ENCODE measurements at places on chromosomes 7 and 10.
A peak's percentile ranks its signal among the peaks of the same experiment; 100 is the strongest.

GRCh38 chr10:35934642-35934995 lies 292.5 kb upstream of the FZD8 start:
- no peak for DNase-seq

DNA sequence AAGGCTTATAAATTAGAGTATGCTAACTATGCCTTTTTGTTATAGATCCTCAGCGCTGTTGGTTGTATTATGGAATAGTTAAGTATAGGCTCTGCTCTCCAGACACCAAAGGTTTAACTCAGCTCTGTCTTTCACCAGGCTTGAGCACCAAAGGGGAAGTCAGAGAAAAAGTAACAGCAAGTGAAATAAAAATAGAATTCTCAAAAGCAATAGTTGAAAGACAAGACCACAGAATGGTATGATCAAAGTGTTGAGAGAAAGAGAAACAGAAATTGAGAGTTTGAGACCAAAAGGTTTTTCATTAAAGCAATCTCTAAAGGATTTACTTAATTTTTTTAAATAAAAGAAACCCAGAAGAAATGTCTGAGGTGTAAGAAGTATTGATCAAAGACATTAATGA lies 529.8 kb upstream of the C7orf33 start:
- no peak for DNase-seq

DNA sequence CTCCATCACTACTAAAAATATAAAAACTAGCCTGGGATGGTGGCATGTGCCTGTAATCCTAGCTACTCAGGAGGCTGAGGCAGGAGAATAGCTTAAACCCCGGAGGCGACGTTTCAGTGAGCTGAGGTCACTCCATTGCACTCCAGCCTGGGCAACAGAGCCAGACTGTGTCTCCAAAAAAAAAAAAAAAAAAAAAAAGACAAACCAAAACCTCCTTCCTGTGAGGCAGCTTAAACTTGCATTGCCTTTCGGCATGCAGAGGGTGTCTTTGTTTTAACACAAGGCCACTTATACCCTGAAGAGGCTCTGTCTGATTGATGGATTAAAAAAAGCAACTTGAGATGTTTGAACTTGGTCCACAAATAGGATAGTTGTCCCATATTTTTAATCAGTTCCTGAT lies 128.4 kb upstream of the RSU1 start:
- DNase-seq, result no peak

GRCh38 chr10:66671064-66671463 lies 254.8 kb upstream of the LRRTM3 start:
- no peak for DNase-seq

- peak; percentile 27 for DNase-seq
Measured at GRCh38 chr10:110353244-110354119, 48.8 kb upstream of the SMNDC1 start.

GRCh38 chr10:119651514-119652360 lies 557 bp downstream of the BAG3 start:
- DNase-seq, result no peak

- no peak for DNase-seq
Measured at GRCh38 chr7:139321071-139321745, 19.9 kb upstream of the FMC1 start.

DNA sequence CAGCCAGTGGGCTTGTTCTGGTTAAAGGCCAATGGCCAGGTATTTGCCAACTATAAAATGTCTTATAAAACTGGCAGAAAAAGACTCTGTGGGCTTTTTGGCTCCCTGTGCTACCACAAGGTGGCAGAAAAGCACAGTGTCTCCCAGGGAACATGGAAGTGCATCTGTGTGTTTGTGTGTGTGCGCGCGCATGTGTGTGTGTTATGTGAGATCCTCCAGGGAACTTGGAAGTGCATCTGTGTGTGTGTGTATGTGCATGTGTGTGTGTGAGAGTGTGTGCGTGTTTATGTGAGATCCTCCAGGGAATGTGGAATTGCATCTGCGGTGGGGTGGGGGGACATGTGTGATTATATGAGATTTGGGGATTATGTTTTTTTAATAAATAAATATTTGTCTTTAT lies 30.2 kb upstream of the ABI1 start:
- DNase-seq, result no peak

GRCh38 chr7:26658389-26659084 lies 205.9 kb downstream of the SKAP2 start:
- no peak for DNase-seq

- DNase-seq, result no peak
Measured at GRCh38 chr10:2212244-2212834, 475.0 kb upstream of the ADARB2 start.

DNA sequence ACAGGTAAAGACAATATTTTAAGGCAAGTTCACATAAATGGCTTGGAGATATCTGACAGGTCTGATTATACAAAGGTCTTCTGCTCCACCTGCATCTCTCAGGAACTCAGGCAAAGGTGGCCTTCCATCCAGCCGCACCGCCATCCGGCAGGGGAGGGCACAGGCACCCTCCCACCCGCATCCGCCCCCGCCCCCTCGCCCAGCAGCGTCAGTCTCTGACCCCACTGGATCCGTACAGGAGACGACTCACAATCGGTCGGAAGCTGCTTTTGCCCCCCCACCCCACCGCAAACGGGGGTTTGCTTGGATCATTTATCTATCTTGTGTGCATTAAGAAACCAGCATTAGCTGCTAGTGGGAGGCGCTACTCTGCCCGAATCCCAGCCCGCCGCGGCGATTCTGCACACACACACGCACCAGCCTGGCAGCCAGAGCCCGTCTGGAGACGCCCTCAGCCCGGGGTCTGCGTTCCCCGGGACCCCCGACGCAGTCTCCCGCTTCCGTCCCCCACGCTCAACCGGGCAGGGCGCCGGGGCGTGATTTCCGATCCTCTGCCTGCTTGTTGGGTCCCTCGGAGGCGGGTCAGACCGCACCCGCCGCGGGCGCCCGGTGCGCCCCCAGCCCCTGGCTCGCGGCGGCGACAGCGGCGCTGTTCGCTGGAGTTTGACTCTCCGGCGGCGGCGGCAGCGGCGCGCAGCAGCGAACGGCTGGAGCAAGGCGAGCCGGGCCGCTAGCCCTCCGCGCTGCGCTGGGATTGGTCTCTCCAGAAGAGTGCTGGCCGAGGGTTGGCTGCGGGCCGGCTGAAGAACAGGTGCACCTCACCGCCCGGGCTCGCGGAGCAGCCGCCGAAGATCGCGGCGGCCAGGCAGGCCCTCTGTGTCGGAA lies 820 bp upstream of the NRG3 start:
- DNase-seq, result no peak

DNA sequence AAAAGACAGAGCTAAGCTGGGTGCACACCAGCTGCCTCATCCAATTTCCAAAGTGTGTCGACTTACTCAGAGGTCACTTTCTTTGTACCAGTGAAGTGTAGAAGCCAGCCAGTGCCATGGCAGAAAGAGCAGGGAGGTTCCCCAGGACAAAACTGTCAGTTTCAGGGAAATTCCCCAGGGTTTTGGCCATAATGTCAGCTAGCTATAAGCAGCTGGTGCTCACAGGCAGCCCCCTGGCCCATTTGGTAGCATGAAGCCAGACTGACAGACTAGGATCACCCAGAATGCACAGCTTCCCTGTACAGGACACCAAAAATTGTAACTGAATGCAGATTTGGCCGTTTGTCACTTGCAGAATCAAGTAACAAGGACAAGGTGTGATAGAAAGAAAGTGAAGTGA lies 28.6 kb downstream of the MRPL32 start:
- DNase-seq, result no peak

- no peak for DNase-seq
Measured at GRCh38 chr7:23249486-23249885, 2.9 kb downstream of the GPNMB start.

DNA sequence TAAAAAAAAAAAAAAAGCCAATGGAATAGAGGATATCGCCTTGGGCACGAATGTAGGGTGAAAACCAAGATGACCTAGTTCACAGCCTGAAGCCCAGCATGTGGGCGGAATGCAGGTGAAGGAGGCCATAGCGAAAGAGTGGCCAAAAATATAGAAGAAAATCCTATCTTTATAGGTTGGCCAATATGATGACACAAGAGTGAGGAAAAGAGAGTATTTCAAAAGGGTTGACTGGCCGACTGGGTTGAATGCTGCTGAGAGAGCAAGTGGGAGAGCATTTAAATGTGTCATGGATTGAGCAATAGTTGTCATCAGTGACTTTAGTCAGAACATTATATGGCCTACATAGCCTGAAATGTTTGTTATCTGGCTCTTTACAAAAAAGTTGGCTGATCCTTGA lies 17.2 kb upstream of the GLI3 start:
- no peak for DNase-seq

DNA sequence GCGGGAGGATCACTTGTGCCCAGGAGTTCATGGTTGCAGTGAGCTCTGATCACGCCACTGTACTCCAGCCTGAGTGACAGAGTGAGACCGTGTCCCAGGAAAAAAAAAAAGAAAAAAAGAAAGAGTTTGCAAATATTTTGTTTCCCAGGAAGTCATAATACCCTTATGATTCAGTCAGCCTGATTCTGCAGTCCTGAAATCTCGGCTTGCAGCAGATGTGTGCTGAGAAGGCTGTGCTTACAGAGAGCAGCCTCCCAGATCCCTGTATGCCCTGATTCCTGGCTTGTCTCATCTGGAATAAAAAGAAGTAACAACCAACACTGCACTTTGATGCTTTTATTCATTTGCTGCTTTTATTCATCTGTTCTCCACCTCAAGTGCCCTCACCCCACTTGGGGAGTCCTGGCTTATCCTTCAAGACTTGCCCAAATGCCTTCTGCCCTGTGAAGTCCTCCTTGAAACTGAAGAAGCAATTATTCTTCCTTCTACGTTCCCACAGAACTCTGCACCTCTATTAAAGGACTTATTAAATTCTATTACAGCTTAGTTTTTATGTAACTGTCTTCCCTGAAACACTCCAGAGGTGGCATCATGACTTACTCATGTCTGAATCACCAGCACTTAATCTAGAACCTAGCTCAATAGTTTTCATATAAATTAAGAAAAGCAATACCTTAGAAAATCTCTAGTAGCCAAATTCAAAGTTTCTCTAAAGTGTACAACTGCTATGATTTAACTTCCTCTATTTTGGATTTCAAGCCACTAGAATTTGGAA lies 27.7 kb upstream of the BPGM start:
- no peak for DNase-seq

GRCh38 chr10:11173042-11173441 lies 155.4 kb downstream of the CELF2 start:
- no peak for DNase-seq

DNA sequence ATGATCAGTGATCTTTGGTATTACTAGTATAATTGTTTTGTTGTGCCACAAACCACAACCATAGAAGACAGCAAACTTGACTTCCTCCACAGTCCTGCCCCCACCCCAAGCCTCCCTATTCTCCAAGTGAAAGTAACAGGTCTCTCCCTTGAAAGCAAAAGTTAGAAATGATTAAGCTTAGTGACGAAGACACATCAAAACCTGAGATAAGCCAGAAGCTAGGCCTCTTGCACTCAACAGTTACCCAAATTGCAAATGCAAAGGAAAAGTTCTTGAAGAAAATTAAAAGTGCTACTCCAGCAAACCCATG lies 7.5 kb downstream of the SAR1A start:
- DNase-seq, result no peak

DNA sequence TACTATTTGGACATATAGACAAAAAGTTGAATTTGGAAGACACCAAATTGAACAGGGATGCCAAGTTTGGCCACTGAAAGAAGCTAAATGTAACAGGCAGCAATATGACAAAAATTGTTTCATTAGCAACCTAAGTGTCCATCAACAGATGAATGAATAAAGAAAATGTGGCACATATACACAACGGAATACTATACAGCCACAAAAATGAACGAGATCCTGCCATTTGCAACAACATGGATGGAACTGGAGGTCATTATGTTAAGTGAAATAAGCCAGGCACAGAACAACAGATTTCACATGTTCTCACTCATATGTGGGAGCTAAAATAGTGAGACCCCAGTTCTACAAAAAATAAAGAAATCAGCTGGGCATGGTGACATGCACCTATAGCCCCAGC lies 43.8 kb downstream of the NEBL start:
- no peak for DNase-seq

Data from activated CD8-positive, alpha-beta memory T cell treated with anti-CD3 and anti-CD28 coated beads for 4 hours (primary cell).